Stimulated activated CD4-positive, alpha-beta T cell treated with anti-CD3 and anti-CD28 coated beads, Interleukin-2, amount 100 ng/mL, for 48 hours (primary cell): ENCODE measurements at places on chromosomes 7 and 10.

- no peak for DNase-seq
Observed at GRCh38 chr7:157692460-157693011, 355.7 kb downstream of the DNAJB6 start.

- no peak for DNase-seq
Observed at GRCh38 chr10:22945934-22946673, 18.3 kb downstream of the ARMC3 start.

- DNase-seq = no peak
Observed at GRCh38 chr10:22345301-22346095, at the start of gene SPAG6. Gene SPAG6 (plus strand): TSS chr10:22345496. CDS start chr10:22345612, 116 bp downstream.

DNA sequence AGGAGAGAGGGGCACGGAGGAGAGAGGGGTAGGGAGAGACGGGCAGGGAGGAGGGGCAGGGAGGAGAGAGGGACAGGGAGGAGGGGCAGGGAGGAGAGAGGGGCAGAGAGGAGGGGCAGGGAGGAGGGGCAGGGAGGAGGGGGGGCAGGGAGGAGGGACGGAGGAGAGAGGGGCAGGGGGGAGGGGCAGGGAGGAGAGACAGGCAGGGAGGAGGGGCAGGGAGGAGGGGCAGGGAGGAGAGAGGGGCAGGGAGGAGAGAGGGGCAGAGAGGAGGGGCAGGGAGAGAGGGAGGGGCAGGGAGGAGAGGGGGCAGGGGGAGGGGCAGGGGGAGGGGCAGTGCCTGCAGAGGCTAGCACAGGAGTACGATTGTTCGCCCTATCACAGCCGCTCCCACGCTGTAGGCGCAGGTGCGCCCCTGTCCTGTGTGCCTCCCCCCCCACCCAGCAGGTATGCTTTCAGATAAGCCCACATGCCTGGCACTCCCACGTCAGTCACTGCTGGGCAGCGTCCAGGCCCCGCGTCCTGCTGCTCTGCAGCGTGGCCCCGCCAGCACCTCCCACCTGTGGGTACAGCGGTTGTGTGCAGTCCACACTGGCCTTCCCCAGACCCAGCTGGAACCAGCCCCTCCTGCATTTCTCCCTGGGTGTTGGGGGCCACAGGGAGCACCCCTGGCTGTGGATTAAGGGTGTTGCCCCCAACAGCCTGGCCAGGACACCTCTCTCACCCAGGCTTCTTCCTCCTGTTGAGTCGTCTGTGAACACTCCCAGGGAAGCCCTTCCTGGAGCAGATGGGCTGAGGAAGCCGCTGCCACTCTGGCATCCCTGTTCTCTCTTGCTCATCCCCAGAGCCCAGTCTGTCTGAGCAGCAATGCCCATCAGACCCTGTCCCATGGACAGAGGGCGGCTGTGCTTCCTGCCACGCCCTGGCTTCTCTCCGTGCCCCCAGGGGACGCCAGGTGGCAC is 10.8 kb downstream of the NKX6-2 start:
- no peak for DNase-seq

- DNase-seq = no peak
Observed at GRCh38 chr7:77579797-77580196, 42.7 kb downstream of the PTPN12 start.

GRCh38 chr10:93463723-93464476 is 18.2 kb downstream of the MYOF start:
- DNase-seq = no peak
